ENCODE measurements at places on chromosomes 1 and 21.

- DNase-seq: no peak
Measured at GRCh38 chr1:195105281-195105680, 1503.0 kb downstream of the KCNT2 start.

GRCh38 chr1:89364954-89365550, 1.2 kb downstream of the GBP6 start:
- DNase-seq: no peak

DNA sequence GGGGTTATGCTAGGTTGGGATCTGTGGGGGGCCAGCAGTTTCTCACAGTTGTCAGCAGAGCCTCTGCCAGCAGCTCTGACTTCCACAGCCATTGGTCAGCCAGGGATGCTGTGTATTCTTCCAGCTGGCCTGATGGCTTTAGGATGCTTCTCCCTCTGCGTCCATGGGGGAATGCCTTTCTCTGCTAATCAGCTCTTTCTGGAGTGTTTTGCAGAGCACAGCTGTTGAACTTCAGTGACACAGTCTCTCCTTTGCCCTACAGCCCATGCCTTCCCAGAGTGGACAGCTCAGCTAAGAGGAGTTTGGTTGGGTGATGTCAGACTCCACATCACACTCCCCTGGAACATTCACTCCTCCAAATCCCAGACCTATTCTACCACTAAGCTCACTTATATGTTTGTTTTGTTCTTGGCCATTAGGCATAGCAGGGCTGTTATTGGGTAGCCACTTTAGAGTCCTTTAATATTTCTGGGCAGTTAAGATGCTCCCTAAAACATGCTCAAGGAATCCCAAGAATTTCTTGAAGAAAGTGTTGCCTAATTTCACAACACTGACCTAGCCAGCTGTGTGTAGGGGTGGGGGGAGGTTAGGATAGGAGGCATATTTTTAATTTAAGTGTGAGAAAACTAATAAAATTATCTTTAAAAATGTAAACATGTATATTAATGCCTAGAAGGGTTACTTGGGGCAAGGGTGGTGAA, 75.3 kb upstream of the KIAA0040 start:
- DNase-seq: peak; percentile 4

GRCh38 chr1:4517186-4517954, 137.0 kb upstream of the AJAP1 start:
- DNase-seq: no peak

DNA sequence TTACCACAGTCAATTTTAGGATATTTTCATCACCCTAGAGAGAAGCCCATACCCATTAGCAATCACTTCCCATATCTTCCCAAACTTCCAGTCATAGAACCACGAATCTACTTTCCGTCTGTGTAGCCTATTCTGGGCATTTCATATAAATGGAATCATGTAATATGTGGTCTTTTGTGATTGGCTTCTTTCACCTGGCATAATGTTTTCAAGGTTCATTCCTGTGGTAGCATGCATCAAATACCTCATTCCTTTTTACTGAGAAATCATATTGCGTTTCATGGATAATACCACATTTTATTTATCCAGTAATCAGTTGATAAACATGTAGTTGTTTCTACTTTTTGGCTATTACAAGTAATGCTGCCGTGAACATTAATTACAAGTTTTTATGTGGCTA, 21.5 kb downstream of the DESI2 start:
- DNase-seq: no peak

DNA sequence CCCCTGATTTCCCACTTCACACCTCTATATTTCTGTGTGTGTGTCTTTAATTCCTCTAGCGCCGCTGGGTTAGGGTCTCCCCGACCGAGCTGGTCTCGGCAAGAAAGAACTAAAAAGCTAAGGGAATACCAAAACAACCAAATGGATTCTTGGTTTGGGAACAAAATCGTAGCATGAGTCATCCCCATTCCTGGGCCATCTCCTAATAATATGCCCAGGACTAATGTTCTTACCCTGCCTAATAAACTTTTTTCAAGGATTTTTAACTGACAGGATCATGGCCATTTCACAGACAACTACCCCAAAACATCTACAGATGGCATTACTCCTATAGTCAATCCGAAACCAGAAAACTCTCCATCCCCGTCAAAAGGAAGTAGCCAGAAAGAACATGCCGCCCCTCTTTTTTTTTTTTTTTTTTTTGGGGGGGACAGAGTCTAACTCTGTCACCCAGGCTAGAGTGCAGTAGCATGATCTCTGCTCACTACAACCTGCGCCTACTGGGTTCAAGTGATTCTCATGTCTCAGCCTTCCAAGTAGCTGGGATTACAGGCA, 4.1 kb upstream of the HPDL start:
- no peak for DNase-seq

DNA sequence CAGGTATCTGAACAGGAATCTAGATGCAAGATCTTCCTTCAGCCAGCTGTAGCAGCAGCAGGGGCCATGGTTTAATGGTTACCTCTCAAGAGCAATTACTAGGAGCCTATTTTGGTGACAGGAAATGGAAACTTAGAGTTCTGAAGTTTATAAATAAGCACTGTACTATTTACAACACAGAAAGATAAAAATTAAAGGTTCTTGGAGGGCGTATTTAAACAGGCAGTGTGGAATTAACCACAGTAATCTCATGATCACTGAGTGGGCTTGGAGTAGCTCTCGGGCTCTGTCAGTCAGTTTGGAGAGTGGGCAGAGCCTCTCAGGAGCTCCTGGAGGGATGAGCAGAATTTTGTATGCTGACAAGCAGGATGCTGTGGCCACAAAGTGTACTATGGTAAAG, 10.2 kb upstream of the FCRL5 start:
- DNase-seq: no peak

DNA sequence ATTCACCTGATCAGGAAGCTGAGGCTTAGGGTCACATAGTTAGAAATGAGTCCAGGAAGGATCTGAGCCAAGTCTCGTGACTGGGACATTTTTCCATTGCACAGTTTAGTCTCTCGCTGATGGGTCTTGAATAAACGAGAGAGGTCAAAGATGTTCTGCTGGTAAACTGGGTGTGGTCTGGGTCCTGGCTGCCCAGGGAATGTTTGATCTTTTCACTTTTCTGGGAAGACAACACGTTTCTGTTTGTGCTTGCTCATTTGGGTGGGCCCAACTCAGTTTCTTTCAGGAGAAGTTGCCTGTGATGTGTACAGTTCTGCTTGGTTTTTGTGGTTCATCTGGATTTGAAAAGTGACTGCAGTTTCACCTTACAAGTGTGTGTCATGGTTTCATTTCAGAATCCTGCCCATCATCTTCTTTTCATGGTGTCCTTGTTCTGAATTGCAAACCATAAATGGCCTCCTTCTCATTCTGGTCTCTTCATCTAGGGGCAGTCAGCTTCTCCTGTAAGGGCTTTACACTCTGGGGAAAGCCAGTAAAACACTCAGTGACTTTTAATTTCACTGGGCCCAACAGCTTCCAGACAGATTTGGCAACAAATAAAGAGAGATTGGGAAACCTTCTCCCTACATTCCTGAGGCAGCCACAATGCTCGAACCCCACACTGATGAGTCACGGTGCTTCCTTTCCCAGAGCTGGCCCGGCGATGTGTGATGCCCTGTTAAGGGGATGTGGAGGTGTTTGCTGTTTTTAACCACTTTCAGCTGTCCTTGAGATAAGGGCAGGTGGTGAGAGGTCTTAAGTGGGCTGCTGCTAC, 7.2 kb upstream of the TACSTD2 start:
- peak; percentile 97 for DNase-seq

DNA sequence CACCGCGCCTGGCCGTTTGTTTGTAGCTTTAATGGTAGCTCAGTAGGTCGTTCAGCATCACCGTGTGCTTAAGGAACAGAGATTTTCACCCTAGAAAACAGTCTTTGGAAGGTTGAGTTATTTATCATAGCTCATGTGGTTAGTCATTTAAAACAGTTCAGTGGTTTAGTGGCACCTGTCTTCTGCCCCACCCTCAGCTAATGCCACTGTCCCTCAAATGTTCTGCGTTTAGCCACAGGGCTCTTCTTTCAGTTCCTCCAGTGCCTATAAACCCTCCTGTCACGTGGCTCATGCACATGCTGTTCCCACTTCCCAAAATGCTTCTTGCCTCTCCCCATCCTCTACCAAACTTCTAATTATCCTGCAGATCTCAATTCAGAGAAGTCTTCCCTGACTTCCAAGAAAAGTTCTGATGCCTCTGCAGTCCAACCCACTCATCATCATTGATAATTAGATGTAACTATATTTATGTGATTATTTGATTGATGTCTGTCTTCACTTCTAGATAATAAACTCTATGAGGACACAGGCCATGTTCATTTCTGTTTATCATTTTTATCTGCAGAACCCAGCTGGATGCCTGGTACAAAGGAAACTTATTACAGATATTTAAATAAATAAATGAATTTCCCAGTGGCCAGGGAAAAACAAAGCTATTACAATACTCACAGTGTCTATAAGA, 14.4 kb upstream of the DIPK1A start:
- DNase-seq: no peak

DNA sequence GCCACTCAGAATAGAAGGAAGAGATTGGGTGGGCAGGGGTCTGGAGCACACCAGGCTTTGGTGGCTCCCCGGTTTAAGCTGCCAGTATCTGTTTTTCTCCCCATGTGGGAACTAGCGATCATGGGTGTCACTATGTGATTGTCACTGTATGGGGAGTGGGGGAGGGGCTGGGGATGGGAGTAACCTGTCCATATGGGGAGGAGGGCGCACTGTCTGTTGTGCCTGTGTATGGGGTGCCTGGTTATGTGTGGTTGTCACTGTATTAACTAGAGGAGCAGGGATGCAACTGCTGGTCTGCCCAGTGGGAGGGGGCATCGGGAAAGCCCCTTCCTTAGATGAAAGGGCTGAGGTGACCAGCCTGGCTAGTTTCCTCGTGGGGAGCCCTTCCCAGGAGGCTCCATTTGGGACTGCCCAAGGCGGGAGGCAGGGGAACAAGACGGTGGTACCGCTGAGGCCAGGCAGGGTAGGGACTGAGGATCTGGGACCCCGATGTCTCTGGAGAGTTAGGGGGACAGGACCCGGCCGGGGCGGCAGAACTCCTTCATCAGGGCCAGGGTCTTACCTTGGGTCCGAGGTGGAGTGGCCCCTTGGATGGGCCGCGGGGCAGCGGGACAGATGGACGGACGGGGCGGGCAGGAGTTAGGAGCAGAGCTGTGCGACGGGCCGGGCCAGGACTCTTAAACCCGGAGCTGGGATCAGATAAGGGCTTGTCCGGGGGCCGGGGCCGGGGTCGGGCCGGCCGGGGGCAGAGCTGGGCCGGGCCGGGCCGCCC, at the start of gene KCNJ10:
Gene KCNJ10, minus strand, starts transcription at position 701 of the 772 bp plus-strand sequence. CDS start 27,628 bp downstream, outside the sequence.
- no peak for DNase-seq

DNA sequence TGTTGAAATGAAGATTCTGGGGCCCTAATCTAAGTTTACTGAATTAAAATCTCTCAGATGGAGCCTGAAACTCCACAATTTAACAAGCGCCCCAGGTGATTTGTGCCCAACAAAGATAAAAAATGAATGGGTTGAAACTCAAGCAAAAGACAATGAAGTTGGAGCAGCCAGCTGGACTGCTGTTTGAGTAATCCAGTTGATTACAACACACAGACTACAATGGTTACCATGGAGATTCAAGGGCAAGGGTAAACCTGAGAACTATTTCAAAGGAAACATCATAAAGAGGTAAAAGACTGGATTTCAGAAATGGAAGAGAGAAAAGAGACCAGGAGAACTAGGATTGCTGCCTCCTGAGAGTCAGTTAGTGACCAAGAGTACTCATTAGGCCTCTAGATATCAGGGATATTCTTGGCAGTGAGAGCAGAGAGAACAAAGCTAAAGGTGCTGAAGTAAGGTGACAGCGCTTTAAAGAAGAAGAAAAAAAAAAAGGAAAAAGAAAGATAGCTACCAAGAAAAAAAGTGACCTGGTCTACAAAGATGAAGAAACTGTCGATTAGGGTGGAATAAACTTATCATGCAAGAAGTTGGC, 44.5 kb downstream of the LRRC53 start:
- peak; percentile 48 for DNase-seq

GRCh38 chr1:219813294-219813693, 115.1 kb downstream of the SLC30A10 start:
- no peak for DNase-seq

DNA sequence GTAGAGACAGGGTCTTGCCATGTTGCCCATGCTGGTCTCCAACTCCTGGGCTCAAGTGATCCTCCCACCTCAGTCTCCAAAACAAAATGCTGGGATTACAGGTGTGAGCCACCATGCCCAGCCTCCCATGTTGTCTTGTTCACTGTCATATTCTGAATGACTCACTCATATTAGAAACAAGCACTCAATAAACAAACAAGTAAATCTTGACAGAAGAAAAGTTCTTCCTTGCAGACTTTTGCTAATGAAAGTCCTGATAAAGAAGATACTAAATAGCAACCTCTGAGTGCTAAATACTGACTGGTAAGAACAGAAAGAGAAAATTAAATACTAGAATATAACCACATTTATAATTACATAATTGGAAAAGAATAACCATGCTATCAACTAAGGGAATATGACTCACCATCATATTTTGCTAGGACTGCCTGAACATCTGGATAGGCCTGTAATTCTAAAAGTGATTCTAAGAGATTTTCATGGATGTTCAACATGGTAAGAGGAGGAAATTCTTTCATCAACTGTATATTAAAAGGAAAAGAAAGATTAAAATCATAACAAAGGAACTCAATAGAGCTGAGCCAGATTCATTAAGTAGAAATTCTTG, 37.3 kb downstream of the ST7L start:
- DNase-seq: peak; percentile 16

DNA sequence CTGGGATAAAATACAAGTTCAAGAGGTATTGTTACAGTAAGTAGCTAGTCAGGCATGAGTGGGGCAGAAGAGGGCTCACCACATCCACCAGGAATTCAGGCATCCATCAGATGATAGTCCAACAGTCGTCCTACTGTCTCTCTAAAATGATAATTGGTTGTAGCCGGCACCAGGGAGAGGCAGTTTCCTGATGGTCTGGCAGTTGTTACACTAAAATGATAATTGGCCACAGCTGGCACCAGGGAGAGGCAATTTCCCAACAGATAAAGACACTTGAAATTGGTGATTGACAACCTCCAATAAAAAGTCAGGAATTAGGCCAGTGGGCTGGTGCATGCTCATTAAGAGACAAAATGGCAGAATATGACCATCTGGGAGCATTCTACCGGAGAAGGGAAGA, 545.8 kb downstream of the AMY1C start:
- no peak for DNase-seq

DNA sequence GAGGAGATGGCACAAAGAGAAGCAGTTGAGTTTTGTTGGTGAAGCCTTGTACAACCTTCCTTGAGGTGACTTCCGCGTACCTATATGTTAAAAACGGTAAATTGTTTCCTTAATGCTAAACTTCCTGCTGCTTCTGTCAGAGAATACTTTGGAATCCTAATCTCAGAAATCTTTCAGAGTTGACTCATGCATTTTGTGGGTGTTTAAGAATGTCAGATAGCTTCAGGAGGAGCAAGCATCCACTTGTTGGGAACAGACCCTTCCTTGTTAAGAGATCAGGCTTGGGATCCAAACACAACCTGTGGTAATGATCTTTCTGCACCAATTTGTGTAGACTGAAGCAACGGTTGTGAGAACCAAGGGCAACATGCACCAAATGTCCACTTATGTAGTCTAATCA, 29.5 kb downstream of the AK4 start:
- DNase-seq: peak; percentile 43

DNA sequence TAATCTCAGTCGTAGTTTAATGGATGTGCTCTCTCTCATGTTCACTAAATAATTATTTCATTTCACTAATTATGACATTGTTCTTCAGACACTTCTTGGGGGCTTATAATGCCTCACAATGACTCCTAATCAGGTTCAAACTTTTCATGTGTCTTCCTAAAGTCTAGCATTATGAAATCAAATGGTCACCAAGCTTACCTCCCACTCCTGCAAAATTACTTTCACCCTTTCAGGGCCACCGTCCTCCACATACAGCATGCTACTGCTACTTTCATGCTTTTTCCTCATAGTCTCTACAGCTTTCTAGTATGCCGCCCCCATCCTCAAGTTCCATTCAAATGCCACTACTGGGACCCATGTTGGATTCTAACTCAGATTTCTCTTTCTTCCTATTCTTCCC, 59.8 kb upstream of the C1orf53 start:
- DNase-seq: no peak
